ENCODE measurements at places on chromosomes 7 and 10.
A peak's percentile ranks its signal among the peaks of the same experiment; 100 is the strongest.

GRCh38 chr10:110497438-110498086 is at the start of gene DUSP5:
DUSP5 (plus strand) TSS chr10:110497907; CDS start chr10:110498122, 215 bp downstream.
- no peaks in the 10 kb centered on the region for H3K27me3 ChIP-seq
- peak within 1 kb of the TSS; percentile 95 for H3K27ac ChIP-seq
- peak; percentile 99 for DNase-seq
- peaks cover 29% of the 10 kb centered on the region for H3K4me1 ChIP-seq

DNA sequence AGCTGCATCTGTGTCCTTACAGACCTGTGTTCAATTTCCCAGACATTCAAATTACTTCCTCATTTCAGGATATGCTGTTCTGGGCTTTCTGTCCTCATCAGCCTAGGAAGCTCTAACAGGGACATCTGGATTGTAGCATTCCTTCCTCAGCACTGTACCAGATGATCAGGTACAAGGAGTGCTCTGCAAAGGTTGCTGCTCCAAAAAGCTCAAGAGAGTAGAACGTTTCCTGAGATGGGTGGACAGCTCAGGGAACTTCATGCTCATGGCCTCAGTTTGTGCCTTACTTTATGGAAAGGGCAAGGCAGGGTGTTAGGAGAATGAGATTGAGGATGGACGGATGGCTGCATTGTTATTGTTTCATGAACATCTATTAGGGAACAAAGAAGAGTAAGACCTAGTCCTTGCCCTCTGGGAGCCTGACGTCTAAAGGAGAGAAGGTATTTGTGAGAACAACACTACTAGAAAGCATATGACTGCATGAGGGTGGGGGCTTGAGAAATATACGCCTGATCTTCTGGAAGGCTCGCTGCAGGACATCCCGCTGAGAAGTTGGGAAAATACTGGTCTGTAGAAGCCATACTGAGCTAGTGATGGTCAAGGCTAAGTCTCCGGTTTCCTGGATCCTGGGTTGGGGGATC is 10.5 kb upstream of the ZNF212 start:
- H3K4me3 ChIP-seq = no peak overlapping the region
- no peaks in the 10 kb centered on the region for H3K36me3 ChIP-seq
- no peak for DNase-seq

GRCh38 chr10:77458986-77459590 is 178.5 kb downstream of the KCNMA1 start:
- peak; percentile 56 for DNase-seq
- H3K36me3 ChIP-seq = no peaks in the 10 kb centered on the region
- no peak overlapping the region for H3K4me3 ChIP-seq
- no peaks in the 10 kb centered on the region for H3K4me1 ChIP-seq
- H3K27ac ChIP-seq = no peak overlapping the region

GRCh38 chr7:120986650-120987049 is 1.9 kb upstream of the CPED1 start:
- H3K4me1 ChIP-seq = peaks cover 33% of the 10 kb centered on the region
- H3K36me3 ChIP-seq = no peaks in the 10 kb centered on the region
- no peak for DNase-seq

DNA sequence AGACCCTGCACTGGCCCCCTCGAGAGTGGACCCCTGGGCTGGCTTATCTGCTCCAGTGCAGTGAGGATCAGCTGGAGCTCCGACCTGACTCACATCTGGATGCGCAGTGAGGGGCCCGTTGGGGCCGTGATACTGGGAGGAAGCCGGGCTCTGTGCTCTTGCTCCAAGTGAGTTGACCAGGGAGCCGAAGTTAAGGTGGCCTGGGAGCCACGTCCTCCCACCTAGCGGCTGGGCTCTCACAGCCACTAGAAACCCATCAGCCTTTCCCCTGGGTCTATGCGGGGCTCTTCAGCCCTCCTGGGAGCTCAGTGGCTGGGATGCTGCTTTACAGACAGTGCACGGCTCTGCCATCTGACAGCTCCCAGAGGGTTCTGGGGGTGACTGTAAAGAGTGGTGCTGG is 9.1 kb downstream of the ALKBH4 start:
- no peaks in the 10 kb centered on the region for H3K4me1 ChIP-seq
- H3K36me3 ChIP-seq = no peaks in the 10 kb centered on the region
- no peak overlapping the region for H3K4me3 ChIP-seq
- no peak overlapping the region for H3K27ac ChIP-seq

DNA sequence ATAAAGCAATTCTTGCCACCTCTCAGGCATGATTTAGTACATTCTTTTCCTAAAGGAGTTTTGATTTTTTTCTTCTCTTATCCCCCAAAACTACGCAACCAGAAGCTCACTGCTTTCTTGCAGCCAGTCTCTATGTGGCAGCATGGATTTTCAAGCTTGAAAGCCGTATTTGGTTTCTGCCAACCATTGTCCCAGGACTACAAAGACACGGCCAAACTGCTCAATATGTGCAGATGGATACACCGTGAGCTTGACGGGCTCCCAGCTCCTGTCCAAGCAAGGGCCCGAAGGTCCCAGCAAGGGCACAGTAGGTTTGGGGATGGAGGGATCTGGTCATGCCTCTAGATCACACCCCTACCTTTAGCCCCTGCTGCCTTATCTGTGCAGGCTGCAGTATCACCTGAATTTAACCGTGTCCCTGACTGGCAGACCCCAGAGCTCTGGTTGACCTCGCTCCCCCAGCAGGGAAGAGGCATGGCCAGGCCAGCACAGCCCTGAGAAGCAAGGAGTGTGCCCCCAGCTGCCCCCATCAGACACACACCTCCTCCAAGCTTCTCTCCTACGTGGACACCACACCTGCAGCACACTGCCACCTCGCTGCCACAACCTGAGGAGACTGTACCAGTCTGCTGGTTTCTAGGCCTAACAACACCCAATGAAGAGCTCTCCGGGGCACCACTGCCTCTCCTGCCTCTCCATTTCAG is 86.8 kb downstream of the COBL start:
- H3K4me1 ChIP-seq = no peaks in the 10 kb centered on the region
- DNase-seq = no peak
- no peaks in the 10 kb centered on the region for H3K36me3 ChIP-seq
- no peak overlapping the region for H3K27ac ChIP-seq
- no peak overlapping the region for H3K4me3 ChIP-seq
